ENCODE measurements at places on chromosomes 7 and 10.

GRCh38 chr10:18352175-18352574 lies 212.0 kb downstream of the CACNB2 start:
- DNase-seq = no peak

- DNase-seq = no peak
Observed at GRCh38 chr10:128070161-128070560, 56.1 kb downstream of the MKI67 start.

DNA sequence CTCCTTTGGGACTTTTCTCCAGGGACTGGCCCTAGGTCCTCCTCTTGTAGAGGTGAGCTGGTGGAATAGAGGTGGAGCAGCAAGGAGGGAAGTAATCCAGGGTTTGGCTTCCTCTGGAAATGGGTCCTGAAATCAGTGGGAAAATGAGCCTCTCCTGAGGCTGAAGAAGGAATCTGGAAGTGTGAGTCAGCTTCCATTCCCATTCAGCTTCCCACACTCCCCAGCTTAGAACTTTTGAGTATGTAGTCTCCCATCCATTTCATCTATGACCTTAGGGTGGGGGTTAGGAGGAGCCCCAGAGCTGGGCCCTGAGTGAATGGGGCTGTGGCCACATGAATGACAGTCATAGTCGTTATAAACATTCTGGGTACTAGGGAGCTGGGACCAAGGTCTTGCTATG lies 17.7 kb downstream of the LDB1 start:
- DNase-seq = no peak

- DNase-seq = no peak
Observed at GRCh38 chr7:71668572-71668971, 536.6 kb downstream of the GALNT17 start.

DNA sequence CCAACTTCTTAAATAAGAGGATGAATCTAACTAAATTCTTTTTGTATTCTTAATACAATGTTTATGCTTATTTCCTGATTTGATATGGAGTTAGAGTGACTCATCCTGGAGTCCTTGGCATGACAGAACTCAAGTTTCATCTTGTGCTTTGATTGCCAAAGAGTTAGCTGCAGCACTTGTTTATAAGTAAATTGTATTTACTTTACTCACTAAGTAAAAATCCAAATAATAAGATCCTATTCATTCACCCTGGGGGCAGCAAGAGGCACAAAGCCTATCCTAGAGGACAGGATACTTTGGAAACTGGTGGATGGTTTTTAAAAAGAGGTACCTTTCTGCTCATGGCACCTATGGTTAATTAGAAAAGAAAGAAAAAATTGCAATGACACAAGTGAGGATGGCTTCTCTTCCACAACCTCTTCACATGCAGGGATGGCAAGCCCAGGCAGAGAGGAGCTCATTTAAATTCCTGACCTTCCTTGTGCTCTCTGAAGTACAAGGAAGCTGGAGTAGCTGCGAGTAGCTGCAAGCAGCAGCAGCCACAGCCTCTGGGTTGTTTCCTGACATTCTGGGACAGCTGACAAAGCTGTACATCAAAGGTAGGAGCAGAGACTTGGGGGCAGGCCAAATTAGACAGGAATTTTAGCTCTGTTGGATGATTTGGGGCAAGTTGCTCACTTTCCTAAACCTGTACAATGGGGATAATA lies 28.5 kb upstream of the CROT start:
- no peak for DNase-seq

All from CD4-positive, alpha-beta T cell treated with Interleukin-2 at 100 ng/mL for 4 hours (primary cell).